ENCODE measurements at places on chromosomes 5 and 9.

DNA sequence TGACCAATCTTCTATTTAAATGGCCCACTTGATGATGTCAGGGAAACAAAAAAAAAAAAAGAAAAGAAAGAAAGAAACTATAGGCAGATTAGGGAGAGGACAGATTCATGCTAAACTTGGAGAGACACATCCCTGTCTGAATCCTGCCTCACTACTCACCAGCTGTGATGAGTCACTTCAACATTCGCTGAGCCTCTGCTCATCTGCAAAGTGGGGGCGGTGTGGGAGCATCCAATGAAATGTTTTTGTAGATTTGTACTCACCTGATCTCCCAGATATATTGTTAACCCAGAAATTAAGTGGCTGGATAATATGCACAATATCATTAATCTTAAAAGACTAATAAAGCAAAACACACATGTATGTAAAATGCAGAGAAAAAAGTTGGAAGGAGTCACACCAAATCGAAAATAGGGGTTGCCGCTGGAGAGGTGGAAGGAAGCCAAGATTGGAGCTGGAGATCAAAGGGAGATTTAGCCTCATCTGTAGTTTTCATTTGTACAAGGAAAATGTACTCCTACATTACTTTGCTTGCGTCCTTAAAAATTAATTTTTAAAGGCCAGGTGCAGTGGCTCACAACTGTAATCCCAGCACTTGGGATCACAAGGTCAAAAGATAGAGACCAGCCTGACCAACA is 17.0 kb upstream of the ERGIC1 start:
- no peak for DNase-seq

GRCh38 chr5:43152946-43153345 is 32.2 kb downstream of the ZNF131 start:
- no peak for DNase-seq

DNA sequence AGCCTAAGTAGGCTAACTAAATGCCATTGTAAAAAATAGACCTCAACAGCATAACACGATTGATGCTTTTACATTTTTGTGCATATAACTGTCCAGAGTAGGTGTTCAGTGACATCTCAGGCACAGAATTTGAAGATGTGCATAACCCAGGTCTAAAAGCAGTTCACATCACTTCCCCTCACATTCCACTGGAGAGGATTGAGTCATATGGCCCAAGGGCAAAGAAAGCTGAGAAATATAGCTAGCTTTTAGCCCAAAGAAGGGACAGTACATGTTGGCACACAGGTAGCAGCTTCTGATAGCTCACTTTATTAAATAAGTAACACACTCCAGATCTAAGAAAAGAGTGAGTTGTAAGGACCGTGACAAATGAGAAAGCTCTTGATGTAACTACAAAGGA is 2259.5 kb upstream of the WWC1 start:
- no peak for DNase-seq

GRCh38 chr5:10635867-10636350 is 72.0 kb downstream of the ANKRD33B start:
- no peak for DNase-seq

DNA sequence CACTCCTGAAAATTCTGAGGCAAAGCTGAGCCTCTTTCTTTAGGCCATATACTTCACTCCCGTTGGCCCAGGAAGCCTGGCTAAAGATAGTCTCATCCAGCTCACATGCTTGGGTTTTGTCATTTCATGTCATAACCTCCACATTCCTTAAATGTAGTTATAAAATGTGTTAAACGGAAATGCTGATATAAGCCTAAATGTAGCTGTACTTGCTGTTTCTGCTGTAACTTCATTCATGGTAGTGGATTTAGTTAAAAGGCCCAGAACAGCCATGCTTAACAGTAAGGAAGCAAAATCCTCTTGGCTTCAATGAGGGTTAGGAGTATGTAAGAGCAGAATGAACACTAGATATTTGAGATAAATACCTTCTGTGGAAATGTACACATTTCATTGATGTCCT is 135.8 kb upstream of the TMEM161B start:
- no peak for DNase-seq

GRCh38 chr5:123427281-123427680 is 4.1 kb upstream of the CEP120 start:
- no peak for DNase-seq

DNA sequence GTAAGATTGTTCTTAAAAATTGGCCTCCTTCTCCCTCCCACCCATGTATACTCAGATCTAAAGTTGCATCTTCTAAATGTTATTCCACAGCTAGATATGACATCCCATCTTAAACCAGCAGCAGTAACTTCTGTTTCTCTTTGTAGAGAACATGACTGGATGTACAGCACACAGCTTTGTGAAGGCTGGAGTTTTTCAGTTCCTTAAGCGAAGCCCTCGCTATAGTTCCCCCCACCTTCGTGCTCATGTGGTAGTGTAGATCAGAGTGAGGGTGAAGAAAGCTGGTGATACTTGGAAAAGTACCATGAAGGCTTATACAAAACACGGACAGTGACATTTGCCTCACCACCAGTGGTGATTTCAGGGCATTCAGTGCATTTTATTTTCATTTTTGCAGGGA is 137.5 kb downstream of the MAT2B start:
- no peak for DNase-seq

DNA sequence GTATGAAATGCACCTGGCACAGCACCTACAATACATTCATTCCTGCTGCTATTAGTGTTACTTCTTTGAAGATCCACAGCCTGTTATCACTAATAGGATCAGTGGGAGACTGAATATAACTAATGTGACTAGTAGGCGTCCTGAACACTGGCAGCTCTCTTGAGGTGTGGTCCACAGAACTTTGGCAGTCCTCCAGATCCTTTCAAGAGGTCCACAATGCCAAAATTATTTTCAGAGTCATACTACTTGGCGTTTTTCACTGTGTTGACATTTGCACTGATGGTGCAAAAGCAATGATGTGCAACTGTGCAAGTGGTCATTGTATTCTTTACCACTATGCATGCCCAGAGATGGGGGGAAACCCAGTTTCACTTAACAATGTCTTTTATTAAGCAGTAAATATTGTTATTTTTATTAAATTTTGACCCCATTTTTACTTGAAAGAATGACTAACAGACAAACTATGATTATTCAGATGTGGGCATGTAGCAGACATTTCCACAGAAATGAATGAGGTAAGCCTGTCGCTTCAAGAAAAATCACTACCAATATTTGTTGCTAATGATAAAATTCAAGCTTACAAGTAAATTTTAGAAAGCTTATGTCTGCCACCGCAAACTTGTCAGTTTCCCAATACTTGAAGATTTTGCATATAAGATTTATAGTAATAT is 48.9 kb downstream of the ADRB2 start:
- DNase-seq, result no peak

DNA sequence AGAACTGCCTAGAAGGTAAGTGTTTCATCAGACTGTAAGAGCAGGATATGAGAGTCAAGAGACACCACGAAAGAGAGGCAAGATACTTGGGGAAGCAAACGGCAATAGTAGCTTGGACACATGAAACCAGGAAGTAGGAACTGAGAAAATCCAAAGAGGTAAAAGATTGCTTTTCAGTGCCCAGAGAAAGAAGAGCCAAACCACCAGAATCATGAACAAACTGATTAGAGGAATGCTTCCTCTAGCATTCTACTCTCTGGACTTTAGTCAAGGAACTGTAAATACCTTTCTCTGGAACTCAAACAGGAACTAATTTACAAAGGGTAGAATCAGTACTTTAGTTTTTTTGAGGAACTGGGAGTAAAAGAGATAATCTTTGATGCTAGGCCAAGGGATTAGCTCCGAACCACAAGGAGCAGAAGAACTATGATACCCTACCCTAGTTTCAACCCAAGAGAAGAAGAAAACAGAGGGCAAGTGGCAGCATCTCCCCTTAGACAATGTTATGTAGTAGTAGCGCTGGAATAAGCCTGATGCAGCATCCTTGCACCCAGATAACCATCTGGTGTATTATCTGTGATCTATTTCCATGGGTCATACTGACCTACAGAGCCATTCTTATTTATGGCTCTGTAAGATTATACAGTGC is 41.3 kb downstream of the EFCAB9 start:
- no peak for DNase-seq

DNA sequence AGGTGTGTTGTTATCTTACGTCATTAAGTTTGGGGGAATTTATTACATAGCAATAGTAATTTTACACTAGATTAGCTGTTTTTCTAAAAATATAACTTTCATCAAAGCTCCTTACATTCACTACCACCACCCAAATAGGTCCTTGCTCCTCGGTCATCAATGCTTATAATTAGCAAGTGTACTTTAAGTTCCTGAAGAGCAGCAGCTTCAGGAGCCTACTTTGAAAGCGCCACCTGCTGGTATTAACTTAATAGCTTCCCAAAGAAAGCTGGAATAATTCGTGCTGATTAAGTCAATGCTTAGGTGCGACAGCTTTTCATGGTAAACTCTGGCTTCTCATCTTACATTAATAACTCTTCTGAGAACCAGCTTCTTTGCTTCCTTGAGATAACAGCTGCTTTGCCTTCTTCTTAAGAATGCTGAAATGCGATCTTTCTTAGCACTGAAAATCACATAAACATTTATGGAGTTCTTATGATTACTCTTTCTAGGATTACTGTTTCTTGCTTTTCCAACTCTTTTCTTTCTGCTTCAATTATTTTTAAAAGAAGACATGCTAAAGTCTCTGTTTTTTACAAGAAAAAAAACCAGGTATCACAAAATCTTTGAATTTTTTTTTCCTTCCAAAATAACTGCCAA is 10.0 kb upstream of the C5 start:
- no peak for DNase-seq

GRCh38 chr5:172834415-172835289 is 601 bp downstream of the ERGIC1 start:
- DNase-seq, result no peak

DNA sequence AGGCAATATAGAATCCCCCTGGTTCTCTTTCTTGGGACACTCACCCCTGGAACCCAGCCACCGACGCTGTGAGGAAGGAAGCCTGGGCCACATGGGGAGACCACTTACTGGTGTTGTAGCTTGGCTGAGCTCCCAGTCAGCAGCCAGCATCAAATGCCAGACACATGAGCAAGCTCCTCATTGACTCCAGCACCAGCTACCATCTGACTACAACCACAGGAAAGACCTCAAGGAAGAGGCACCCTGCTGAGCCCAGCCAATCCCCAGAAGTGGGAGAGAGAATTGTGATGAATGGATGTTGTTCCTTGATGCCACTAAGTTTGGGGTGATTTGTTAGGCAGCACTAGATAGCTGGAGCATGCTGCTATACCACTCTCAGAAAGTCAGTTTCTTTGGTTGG is 36.0 kb downstream of the BNIP1 start:
- no peak for DNase-seq

DNA sequence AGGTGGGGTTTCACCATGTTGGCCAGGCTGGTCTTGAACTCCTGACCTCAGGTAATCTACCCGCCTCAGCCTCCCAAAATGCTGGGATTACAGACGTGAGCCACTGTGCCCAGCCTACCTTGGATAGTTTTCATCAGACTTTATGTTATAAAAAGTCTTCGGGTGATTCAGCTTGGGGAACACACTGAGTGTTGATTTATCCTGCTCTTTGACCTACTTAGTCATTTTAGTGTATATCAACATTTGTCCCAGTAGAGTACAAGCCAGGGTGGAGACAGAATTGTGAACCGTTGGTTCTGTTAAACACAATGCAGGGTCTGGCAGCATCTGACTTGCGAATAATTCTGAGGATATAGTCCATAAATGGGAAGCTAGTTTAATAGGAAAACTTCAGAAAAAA is 39.7 kb downstream of the NFX1 start:
- DNase-seq, result no peak
